Right renal cortex interstitium (tissue), 3 donors: ENCODE measurements at places on chromosomes 2 and 18. TPM values are rescaled to one million over a fixed set of nuclear protein-coding genes. Genes with fewer than 3 reads are reported as not detected.

The DBI gene
- polyA plus RNA-seq: 290 TPM

The ERFE gene
- polyA plus RNA-seq: 5.1 TPM

The TEX44 gene
- not detected for polyA plus RNA-seq

The ATOH8 gene
- 11.0 TPM for polyA plus RNA-seq

The NLRC4 gene
- polyA plus RNA-seq: 1.00 TPM

GRCh38 chr2:237092920-237093781 lies 7.5 kb downstream of the COPS8 start:
- no peak for DNase-seq

DNA sequence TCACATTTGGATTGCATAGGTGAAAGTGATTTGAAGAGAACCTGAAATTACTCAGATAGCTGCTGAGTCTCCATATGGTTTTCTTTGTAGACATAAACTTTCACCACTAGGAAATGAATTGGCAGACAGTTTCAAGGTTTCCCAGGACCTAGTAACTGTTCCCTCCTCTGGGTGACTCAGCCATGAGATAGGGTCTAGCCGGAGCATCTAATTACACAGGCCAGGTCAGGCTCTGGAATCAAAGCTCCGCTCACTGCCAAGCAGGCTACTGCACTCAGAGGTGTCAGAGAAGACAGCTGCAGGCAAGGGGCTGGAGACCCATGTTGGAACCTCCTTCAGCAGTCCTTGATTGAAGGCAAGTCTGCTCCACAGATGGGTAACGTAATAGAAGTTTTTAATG lies 429.2 kb downstream of the TNS1 start:
- no peak for DNase-seq

GRCh38 chr2:39875914-39876267 lies 96.8 kb upstream of the THUMPD2 start:
- no peak for DNase-seq

- DNase-seq: no peak
Measured at GRCh38 chr18:8008033-8008432, 440.9 kb downstream of the PTPRM start.

DNA sequence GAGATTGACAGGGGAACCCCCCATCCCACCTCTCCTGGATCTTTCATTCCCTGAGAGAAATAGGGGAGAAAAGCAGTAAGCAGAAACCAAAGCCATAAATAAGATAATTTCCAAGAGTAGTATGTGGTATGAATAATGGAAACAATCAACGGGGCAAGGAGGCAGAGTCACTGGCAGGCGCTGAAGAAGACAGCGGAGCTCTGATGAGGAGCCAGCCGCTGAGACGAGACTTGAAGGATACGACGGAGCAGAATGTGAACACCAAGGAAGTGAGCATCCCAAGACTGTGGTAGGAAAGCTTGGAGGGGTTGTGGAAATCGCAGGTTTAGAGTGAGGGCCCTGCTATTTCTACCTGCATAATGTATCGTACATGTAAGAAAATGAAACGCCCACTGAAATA lies 93.6 kb upstream of the CBLN2 start:
- no peak for DNase-seq

DNA sequence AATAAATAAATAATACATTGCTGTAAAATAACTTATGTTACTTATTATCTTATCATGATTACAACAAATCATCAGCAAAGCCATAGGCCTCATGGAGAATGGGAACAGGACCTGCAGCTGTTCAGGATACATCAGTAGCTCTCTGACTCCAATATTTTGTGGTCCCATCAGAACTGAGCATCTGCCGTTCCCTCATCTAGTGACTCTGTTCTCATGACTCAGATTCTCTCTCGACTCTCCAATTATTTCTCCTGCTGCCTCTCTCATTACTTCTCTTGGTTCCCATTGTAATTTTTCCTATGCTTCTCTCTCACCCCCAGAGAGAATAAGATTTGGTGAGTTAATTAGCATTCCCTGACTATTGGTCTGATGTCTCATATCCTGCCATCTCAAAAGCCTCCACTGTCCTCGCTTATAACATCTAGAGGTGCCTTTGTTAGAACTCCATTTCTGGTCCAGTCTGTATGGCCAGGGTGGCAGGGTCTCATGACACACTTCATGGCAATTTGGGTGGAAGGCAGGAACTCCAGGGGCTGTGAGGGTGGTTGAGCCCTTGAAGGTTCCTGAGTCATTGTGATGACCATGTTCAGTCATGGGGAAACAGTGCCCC lies 78.0 kb upstream of the TANC1 start:
- no peak for DNase-seq

- DNase-seq: no peak
Measured at GRCh38 chr2:221025398-221025797, 546.7 kb downstream of the EPHA4 start.

- no peak for DNase-seq
Measured at GRCh38 chr2:181670632-181671031, 9.7 kb downstream of the NEUROD1 start.

DNA sequence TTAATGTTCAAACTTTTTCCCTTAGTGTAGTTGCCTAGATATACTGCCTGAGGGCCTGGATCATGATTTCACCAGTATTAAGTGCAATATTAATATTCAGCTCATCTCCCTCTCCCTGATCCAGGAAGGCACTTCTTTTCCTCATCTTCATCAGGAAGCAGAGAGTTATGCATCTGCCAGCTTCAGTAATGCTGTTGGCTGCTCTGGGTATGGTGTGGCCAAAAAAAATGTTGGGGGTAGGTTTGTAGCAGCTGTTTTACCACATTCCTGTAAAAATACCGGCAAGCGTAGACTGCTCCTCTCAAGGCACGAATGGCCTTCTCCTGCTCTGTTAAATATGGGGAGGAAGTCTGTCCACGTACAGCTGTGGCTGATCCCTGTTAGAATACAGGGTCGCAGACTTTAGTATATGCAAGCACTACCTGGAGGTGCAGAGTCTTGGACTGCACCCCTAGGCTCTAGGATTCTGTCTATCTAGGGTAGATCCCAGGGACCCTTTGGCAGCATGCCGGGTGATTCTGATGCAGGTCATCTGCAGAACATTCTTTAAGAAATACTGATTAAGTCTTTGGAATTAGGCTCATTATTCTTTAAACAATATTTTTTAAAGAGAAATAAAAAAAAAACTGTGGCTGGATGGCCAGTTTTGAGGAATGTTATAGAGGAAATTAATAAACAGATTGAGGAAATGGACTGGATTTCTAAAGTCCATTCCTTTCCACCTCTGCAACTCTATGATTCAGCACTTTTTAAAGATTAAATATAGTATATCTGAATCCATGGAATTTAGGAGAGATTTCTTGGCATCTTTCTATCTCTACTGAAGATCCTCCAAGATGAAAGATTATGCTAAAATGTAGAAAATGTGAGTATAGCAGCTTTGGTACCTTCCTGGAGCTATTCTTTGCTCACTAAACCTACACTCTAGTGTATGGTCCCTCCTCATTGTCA lies 21.0 kb upstream of the GLS start:
- DNase-seq: no peak

- no peak for DNase-seq
Measured at GRCh38 chr18:59631583-59632181, 65.5 kb downstream of the CCBE1 start.
